ENCODE measurements at places on chromosomes 5 and 9. TPM values are rescaled to one million over a fixed set of nuclear protein-coding genes. Genes with fewer than 3 reads are reported as not detected.

GCNT4 gene
- 1.4 TPM for total RNA-seq

EIF4EBP3 gene
- total RNA-seq = 0.77 TPM

MAMDC4 gene
- total RNA-seq = 3.1 TPM

SLC36A1 gene
- total RNA-seq = 9.9 TPM

STK32A gene
- 0.22 TPM for total RNA-seq

GLDC gene
- total RNA-seq = 1.4 TPM

C5orf58 gene
- not detected for total RNA-seq

SLC6A19 gene
- not detected for total RNA-seq

PCDHA7 gene
- total RNA-seq = 0.87 TPM

PKD2L2 gene
- not detected for total RNA-seq

SMIM15 gene
- 86.7 TPM for total RNA-seq

TRIP13 gene
- total RNA-seq = 86.3 TPM

KIF27 gene
- total RNA-seq = 4.3 TPM

GAS1 gene
- total RNA-seq = 40.2 TPM

TMEM174 gene
- not detected for total RNA-seq

ST6GALNAC6 gene
- total RNA-seq = 29.6 TPM

HINT2 gene
- total RNA-seq = 18.6 TPM

IGIP gene
- total RNA-seq = 8.2 TPM

ACOT12 gene
- total RNA-seq = 0.37 TPM

STC2 gene
- total RNA-seq = 120 TPM

SLC36A2 gene
- not detected for total RNA-seq

IL13 gene
- not detected for total RNA-seq

ROPN1L gene
- 0.37 TPM for total RNA-seq
